ENCODE measurements at places on chromosomes 7 and 10. TPM values are rescaled to one million over a fixed set of nuclear protein-coding genes. Genes with fewer than 3 reads are reported as not detected.

DNA sequence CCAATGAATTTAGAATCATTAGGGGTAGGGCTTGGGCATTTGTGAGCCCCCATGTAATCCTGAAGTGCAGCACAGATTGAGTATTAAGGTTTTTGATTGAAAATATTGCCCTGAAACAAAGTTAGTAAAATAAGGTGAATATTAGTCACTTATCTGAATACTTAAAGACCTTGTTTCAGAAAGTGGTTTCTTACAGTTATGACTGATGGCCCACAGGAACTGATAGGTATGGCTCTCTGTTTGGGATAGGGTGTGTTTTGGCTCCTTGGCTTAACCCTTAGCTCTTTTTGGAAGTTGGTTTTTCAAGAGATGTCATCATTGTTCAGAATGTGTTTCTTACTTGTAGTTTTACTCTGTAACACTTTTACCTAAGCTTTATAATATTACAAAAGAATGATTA is 34.8 kb downstream of the MDFIC start:
- no peak overlapping the region for H3K27ac ChIP-seq
- H3K27me3 ChIP-seq = no peaks in the 10 kb centered on the region
- DNase-seq = no peak
- H3K4me1 ChIP-seq = peaks cover 12% of the 10 kb centered on the region

PTPRZ1 gene
- total RNA-seq = 13.2 TPM

- no peak for DNase-seq
- no peaks in the 10 kb centered on the region for H3K4me1 ChIP-seq
- no peak overlapping the region for H3K27ac ChIP-seq
- no peaks in the 10 kb centered on the region for H3K27me3 ChIP-seq
Measured at GRCh38 chr7:133742709-133743538, 384.2 kb upstream of the LRGUK start.

FKBP6 gene
- total RNA-seq = not detected

DNA sequence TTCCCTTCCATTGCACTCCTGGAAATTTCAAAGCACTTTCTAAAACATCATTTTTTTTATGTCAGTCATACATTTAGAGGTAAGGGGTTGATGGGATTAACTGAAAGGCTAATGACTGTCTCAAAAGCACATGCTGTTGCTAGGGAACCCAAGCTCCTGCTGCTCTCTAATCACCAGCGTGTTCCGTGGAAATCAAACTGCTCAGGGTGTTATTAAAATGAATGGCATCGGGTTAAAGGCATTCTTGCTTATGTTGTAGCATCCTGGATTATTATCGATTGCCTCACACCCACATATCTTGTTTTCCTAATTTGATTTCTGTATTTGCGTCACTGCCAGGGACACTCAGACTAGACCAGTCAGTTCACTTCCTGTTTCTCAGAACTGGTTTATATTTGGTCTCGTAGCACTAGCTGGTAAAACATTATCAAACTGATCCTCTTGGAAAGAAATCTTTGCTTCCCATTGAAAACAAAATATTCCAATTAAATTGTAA is 216.5 kb upstream of the MKLN1 start:
- H3K4me1 ChIP-seq = peaks cover 27% of the 10 kb centered on the region
- peak overlapping the region; percentile 78 for H3K4me3 ChIP-seq
- H3K36me3 ChIP-seq = no peaks in the 10 kb centered on the region
- no peaks in the 10 kb centered on the region for H3K27me3 ChIP-seq

- no peak overlapping the region for H3K4me3 ChIP-seq
- DNase-seq = no peak
Measured at GRCh38 chr7:31327071-31327470, 13.5 kb downstream of the NEUROD6 start.

DNA sequence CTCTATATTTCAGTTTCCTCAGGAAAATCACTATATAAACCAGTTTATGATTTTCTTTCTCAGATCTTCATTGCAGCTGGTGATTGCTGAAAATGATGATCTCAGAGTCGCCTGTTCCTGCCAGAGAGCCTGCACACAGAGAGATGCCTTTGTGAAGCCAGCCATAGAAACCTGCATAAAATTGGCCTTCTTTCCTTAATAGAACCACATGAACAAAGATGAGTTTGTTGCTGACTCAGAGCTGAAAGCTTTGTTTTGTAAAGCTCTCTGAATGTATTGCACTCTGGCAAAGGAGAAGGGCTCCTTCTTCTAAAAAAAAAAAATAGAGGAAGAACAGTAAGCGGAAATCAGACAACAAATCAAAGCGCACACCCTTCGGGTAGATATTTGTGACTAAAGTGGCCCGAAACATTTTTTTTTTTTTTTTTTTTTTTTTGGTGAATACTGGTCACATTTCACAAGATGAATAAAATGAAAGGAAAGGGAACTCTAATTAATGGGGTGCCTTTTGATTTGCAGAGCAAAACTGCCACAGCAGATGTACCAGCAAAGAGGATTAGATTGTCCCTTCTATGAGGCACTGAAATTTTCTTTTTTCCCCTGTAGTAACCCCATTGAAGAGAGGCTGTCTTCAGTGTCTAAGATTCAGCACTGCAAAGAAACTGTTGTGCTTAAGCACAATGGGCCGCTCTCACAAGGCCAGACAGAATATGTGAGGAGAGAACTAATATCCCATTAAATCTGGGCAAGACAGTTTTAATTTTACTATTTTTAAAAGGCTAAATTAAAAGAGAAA is 75.1 kb upstream of the PTPRZ1 start:
- no peaks in the 10 kb centered on the region for H3K36me3 ChIP-seq
- H3K27me3 ChIP-seq = no peaks in the 10 kb centered on the region
- no peaks in the 10 kb centered on the region for H3K4me1 ChIP-seq
- no peak for DNase-seq

- no peaks in the 10 kb centered on the region for H3K27me3 ChIP-seq
- peaks cover 81% of the 10 kb centered on the region for H3K4me1 ChIP-seq
Measured at GRCh38 chr10:132627666-132628531, 90.3 kb downstream of the INPP5A start.

DNA sequence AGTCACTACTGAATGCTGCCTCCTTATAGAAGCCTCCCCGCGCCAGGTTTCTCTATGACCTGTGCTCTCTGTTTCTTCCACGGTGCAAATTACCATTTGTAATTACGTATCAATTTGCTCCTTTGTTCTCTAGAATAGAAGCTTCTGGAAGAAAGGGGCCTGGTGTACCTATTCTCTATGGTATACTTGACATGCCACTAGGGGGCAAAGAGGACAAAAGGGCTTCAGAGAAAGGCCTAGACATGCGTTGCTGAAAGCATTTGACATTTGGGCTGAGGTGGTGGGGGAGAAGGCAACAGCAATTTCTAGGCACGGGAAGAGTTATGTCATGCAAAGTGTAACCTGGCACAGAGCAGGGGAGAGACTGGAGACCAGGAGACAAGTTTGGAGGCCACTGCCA is 148.7 kb downstream of the WDR11 start:
- H3K4me3 ChIP-seq = no peak overlapping the region
- no peak overlapping the region for H3K27ac ChIP-seq
- H3K4me1 ChIP-seq = no peaks in the 10 kb centered on the region
- H3K27me3 ChIP-seq = no peaks in the 10 kb centered on the region
- no peaks in the 10 kb centered on the region for H3K36me3 ChIP-seq

DNA sequence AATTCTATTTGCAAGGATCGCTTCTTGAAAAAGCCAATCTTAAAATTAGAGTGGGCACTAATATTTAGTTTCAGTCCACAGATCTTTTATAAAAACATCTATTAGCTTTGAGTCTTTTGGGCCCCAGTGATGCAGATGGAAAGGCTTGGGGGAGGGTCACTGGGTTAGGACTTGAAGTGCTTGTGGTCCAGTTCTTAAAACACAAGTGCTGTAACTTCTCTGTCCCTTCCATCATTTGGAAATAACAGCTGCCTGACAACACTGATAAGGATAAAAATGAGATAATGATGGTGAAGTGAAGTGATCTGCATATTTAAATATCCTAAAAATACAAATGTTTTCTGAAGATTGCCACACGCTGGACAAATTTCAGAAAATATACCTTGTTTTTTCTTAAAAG is 37.1 kb upstream of the ZRANB1 start:
- H3K36me3 ChIP-seq = no peaks in the 10 kb centered on the region
- no peak for DNase-seq
- H3K4me3 ChIP-seq = no peak overlapping the region
- H3K4me1 ChIP-seq = no peaks in the 10 kb centered on the region
- H3K27ac ChIP-seq = no peak overlapping the region

DNA sequence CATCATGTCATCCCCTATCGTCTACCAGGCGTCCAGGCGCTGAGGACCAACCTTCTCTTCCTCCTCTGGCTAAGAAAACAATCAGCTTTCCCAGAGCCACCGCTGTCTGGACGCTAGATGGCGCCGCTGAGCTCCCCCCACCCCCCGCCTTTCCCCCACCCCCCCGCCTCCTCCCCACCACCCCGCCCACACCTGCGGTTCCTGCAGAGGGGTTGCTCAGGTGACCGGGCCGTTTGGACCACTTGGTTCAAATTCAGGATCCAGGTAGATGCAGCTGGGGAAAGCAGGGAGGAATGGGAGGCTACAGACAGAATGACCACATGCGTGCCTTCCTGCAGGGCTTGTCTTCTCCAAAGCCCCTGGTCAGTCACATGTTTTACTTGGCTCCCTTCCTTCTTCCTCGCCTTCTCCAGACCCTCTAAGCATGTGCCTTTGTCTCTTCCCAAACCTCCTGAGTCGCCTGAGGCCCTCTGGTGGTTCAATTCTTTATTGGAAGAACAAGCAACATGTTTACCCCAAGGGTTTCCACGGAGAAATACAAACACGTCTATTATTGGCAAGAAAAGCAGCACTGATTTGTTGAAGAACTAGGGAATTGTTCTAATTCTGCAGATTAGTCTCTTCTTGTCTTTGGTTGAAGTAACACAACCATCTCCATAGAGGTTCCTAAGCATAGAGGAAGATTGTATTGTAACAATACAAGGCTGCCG is 24.7 kb downstream of the AOC1 start:
- H3K36me3 ChIP-seq = no peaks in the 10 kb centered on the region
- H3K4me1 ChIP-seq = peaks cover 14% of the 10 kb centered on the region
- H3K27me3 ChIP-seq = no peaks in the 10 kb centered on the region

Measured in sigmoid colon (tissue), 7 donors.